ENCODE measurements at places on chromosomes 12 and 14.

DNA sequence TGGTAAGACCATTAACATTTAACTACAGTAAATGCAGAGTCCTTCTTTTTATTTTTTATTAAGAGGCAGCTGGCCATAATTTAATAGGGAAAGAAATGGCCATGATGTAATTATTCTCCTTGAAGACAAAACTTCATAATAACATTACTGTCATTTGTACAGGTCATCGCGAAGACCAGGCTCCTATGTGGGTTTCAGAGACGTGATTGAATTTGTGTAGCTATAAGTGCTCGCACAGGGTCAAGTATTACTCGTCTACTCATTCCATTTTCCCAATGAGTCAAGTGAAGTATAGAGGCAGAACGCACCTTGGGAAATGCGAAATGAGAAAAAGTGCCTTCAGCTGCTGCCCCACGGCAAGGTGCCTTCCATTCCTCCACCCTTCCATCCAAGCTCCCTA, 40.4 kb downstream of the EGLN3 start:
- DNase-seq, result no peak

GRCh38 chr12:96219700-96220206, 25.6 kb downstream of the ELK3 start:
- no peak for DNase-seq

GRCh38 chr12:63967358-63968145, 123.1 kb downstream of the SRGAP1 start:
- DNase-seq, result no peak

DNA sequence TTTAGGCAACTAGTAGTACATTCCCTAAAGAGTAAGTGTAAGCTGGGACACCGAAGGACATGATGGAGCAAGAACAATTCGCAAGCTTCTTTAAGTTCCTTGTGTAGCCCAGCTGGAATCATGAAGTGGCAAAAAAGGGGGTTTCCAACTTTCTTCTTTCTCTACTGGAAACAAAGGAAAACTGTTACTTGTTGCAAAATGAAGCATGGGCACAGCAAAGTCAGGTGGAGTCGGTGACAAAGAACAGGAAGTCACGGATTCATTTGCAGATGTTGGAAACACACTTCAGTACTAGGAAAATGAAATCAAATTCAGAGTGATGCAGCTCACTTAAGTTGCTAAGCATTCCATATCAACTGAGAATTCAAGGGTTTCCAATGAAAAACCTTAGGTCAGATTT, 706.9 kb upstream of the STXBP6 start:
- DNase-seq, result no peak

- DNase-seq, result no peak
Measured at GRCh38 chr14:87008965-87009364, 984.0 kb downstream of the GALC start.

DNA sequence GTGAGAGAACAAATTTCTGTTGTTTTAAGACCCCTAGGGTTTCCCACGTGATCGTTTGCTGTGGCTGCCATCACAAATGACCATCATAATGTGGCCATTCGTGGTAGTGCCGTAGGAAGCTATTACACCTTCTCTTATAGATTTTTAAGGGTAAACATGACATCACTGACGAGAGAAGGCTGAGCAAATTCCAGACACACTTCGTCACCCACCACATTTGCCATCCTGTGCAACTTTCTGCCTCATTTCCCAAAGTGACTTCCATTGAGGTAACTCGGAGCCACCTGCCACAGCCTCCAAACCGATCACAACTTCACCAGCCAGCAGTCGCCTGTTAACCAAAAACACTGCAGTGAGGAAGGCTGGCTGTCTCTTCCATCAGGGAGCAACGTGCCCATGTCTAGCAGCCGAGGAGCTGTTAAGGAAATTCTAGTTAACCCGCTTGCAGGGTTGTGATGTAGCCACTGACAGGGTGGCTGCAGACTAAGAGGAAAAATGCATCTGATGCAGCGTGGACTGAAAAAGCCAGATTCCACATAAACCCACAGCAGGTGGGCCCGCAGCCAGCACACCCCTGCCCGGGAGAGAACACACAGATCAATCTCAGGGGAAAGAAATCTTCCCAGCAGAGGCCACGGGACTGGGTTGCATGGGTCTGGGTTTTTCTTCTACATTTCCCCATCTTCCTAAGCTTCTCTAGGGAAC, 44.6 kb downstream of the CCDC85C start:
- DNase-seq, result no peak

- DNase-seq, result no peak
Measured at GRCh38 chr14:33799705-33800570, 150.9 kb downstream of the EGLN3 start.

GRCh38 chr12:14505626-14506596, 61.8 kb downstream of the PLBD1 start:
- no peak for DNase-seq

DNA sequence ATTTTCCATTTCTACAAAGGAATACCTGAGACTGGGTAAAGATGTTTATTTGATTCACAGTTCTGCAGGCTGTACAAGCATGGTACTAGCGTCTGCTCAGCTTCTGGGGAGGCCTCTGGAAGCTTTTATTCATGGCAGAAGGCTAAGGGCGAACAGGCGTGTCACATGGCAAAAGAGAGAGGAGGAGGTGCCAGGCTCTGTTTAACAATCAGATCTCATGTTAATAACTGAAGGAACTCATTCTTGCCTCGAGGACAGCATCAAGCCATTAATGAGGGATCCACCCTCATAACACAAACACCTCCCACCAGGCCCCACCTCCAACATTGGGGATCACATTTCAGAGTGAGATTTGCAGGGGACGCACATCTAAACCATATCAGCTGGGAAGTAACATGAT, 36.0 kb downstream of the PRB3 start:
- DNase-seq, result no peak

- no peak for DNase-seq
Measured at GRCh38 chr14:56881181-56881580, 70.9 kb upstream of the OTX2 start.

DNA sequence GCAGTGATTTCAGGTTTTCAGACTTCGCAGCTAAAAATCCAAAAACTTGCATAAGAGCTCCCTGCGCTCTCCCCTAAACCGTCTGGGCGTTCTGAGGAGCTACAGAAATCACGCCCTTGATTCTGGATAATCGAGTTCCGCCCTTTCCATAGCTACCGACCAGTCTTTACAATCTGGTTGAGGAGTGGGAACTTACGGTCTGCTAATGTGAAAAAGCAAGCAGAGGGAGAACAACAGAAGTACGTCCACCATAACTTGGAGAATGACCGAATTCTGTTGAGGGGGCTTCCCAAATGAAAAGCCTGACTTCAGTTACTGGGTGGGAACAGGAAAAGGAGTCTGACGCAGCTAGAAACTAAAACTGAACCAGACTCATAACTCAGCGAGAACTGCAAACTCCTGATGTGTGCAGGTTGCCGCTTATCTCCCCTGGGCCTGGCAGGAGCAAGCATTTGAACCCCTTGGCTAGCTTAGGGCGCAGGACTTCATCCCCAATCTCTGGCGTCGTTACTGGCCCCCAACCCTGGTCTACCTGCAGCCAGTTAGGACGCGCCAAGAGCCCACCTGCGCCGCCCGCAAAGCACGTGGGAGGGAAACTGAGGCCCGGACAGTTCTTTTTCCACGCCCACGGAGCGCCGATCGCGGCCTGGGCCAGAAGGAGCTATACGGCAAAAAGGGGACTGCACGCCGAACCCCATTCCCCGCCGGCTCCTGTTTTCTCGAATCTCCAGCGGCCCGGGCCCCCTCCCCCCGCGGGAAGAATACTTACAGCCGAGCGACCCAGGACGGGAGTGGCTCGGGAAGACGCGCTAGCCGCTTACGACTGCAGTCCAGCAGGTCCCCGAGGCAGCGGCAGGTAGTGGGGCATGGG, 838 bp downstream of the LRIG3 start:
- DNase-seq, result no peak

DNA sequence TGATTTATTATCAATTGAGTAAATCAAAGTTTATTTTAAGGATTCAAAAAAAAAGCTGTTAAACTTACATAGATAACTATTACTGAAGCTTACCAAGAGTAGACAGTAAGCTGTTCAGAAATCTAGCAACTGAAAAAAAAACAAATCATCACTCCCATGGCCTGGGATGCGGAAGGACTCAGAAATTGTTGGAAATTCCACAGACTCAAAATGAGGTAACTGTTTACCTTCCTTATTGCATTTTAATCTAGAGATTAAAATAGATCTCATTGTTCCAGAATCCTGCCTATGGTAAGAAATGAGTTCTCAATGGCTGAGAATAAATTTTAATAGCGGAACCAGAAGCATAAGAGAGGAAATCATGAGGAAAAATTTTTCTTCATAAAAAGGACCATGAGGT, 87.2 kb downstream of the PPM1H start:
- DNase-seq, result no peak

DNA sequence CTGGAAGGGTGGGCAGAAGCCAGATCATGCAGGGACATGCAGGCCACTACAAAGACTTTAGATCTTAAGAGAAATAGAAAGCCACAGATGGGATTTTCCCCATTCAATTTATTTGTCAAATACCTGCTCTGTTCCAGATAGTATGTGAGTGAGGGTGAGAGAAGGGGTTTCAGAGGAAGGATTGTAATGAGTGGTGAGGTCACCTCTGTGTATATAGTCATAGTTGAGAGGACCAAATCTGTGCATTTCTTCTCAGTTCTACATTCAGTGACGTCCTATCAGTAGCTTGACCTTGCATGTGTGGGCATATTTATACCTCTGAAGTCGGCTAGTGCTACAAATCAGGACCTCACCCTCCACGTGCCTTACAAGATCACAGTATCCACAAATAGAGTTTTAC, 31.2 kb upstream of the RBM19 start:
- DNase-seq, result no peak

DNA sequence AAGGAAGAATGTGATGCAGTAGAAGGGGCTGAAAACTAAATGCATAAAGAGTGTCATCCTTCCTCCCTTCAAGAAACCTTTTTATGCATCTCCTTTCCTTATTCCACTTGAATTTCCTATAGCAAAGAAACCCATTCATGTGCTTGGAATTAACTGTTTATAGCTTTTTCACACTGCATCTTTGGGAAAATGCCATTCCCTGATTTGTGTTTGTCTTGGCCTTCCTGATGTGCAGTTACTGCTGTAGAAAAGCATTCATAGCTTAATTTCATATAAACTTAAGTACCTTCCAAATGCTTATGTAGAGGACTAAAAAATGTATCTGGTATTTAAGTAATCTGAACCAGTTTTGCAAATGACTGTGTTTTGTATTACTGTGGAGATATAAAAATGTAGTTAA, 61.8 kb downstream of the SDR9C7 start:
- no peak for DNase-seq

- DNase-seq, result no peak
Measured at GRCh38 chr12:89774645-89775044, 66.0 kb upstream of the ATP2B1 start.

DNA sequence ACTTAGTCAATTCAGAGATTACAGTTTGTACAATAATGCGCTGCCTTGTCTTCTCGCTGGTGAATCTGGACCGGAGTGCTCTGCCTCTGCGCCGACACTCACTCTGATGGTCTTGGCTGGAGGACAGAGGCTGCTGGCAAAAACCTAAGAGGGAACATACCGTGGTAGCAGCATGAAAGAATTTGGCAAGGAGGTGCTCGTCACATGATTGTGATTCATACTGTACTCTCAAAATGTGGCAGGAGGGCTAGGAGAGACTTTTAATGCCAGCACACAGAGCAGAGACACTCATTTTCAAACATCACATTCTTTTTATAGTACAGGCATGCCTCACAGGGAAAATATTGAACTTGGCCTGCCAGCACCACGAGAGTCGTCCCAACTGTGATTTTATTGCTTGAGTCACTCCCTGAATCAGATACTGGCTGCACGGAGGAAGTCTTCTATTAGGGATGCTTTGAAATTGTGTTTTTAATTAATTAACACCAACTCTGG, 67.8 kb downstream of the HMGA2 start:
- no peak for DNase-seq

GRCh38 chr12:5244513-5244972, 187.4 kb upstream of the NTF3 start:
- DNase-seq, result no peak

- DNase-seq, result peak; percentile 77
Measured at GRCh38 chr14:102593061-102593824, 794 bp downstream of the RCOR1 start.

- no peak for DNase-seq
Measured at GRCh38 chr14:65231286-65231980, 129.1 kb upstream of the MAX start.

DNA sequence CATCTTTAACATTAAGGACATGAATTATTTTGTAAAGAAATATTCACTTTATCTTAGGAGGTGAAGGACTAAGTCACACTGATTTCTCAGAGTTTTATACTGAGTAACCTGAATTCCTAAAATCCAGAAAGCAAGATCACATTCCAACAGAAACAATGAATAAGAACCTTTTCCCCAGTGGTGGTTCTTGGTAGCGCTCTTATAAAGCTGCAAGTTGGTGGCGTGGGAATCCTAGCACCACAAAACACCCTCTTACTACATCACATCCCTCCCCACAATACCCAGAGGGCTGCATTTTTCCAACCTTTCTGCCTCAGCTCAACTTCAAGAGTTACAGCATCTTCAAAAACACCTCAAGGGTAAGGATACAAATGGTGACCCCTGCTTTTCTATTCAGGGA, 44.0 kb upstream of the SMUG1 start:
- DNase-seq, result no peak

DNA sequence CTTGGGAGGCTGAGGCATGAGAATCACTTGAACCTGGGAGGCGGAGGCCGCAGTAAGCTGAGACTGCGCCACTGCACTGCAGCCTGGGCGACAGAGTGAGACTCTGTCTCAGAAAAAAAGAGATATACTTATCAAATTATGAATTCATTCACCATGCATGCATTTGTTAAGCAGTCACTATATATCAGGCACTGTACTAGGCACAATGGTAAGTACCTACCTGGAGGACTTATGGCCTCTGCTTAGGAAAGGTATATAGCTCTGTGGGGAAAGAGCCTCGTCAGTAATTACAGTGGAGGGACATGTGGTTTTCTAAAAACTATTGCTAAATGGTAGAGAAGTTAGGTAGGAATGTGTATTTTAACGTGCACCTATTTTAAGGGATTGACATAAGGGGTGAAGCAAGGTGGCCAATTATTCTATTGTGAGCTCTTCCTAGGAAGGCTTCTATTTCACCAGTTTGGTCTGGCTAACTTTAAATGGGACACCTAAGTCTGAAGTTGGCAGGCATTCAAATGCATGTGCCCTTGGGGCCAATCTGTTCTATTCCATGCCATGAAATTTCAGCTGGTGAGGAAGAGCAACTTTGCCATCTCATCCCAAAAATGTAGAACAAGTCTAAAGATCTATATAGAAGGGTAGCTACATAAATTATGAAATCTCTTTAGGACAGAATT, 15.0 kb downstream of the TCP11L2 start:
- no peak for DNase-seq

GRCh38 chr12:131872154-131873051, 22.0 kb upstream of the ULK1 start:
- DNase-seq, result no peak

GRCh38 chr14:100841066-100841760, 15.3 kb downstream of the MEG3 start:
- no peak for DNase-seq

- no peak for DNase-seq
Measured at GRCh38 chr12:93803424-93803807, 126.2 kb downstream of the CRADD start.

All from CD8-positive, alpha-beta T cell (primary cell).